Regular cardiac myocyte (primary cell): ENCODE measurements at places on chromosomes 5 and 9. TPM values are rescaled to one million over a fixed set of nuclear protein-coding genes. Genes with fewer than 3 reads are reported as not detected.

SNCB gene
- 0.56 and 1.3 TPM in 2 replicates for total RNA-seq

AGXT2 gene
- total RNA-seq: not detected in 2 replicates

GALT gene
- 17.4 and 29.6 TPM in 2 replicates for total RNA-seq

SNX30 gene
- 13.6 and 14.9 TPM in 2 replicates for total RNA-seq

TUBB4B gene
- total RNA-seq: 99.2 and 1,104 TPM in 2 replicates

SOWAHA gene
- total RNA-seq: under 0.01 TPM in 1 of 2 replicates, not detected in the other

GAS1 gene
- total RNA-seq: 3.8 and 29.3 TPM in 2 replicates

LVRN gene
- under 0.01 and 0.19 TPM in 2 replicates for total RNA-seq

CDX1 gene
- total RNA-seq: 0.38 and 0.56 TPM in 2 replicates

SLC22A4 gene
- 1.2 and 2.3 TPM in 2 replicates for total RNA-seq

ADRA1B gene
- total RNA-seq: 0.19 and 0.56 TPM in 2 replicates

C5orf22 gene
- 16.9 and 19.7 TPM in 2 replicates for total RNA-seq

SYK gene
- 0.28 TPM in 1 of 2 replicates, not detected in the other for total RNA-seq

ZNG1E gene
- 36.6 and 41.2 TPM in 2 replicates for total RNA-seq

GRIA1 gene
- total RNA-seq: 0.19 and 0.28 TPM in 2 replicates
